ENCODE measurements at places on chromosomes 13 and 19.

GRCh38 chr19:30023330-30023729 lies 81.3 kb downstream of the URI1 start:
- DNase-seq: no peak

DNA sequence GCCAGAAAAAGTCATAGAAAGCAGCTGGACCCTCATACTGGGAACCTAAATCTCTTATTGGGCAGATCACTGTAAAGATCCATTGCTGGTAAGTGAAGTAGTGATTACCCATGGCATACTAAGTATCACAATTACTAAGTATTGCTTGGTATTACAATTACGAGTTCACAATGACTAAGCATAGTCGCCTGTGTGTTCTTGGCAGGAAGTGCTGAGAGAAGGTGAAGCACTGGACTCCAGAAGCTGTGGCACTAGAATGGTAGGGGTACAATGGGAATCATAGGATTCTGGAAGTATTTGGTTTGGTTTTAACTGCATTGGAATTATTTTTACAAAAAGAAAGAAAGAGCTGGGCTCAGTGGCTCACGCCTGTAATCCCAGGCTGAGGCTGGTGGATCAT lies 20.3 kb downstream of the LGALS16 start:
- DNase-seq: no peak

DNA sequence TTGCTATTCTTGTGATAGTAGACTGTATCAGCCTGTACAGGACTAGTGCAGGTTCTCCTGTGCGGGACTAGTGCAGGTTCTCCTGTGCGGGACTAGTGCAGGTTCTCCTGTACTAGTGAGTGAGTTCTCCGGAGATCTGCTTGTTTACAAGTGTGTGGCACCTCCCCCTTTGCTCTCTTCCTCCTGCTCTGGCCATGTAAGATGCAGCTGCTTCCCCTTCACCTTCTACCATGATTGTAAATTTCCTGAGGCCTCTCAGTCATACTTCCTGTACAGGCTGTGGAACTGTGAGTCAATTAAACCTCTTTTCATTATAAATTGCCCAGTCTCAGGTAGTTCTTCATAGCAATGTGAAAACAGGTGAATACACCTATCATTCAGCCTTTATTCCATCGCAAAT lies 289.6 kb downstream of the TEX29 start:
- no peak for DNase-seq

GRCh38 chr13:99648066-99648665 lies 146.9 kb downstream of the TM9SF2 start:
- no peak for DNase-seq

DNA sequence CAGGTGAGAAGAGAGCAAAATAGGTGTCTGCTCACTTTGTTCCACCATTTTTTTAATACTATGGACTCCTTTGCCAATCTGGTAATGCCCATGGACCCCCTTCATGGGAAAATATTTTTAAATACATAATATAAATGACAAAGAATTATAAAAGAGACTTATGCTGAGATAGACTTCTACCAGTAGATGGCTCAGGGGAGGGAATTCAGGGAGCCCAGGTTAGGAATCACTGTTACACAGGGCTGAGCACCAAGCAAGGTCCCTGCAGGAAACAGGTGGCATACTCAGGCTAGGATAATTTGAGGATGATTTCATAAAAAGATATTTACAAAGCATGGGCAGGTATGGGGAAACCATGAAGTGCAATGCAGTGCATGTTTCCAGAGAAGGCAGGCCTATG lies 525.9 kb downstream of the FGF9 start:
- no peak for DNase-seq

DNA sequence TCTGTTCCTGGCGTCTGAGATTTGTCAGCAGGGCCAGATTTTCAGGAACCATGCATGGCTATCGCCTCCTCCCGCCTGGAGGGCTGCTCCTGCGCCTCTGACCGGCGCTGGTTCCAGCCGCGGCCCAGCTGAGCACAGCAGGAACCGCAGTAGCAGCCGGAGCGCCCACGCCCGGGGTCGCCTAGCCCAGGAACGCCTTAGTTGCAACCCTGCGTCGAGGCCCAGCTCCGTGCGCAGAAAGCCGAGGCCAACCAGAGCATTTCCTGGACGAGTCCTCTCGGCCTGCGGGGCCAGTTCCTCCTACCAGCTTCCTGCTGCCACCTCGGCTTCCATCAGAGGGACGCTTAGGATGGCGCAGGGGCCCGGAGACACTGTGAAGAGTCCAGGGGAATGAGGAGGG lies 74.9 kb downstream of the ZNF492 start:
- DNase-seq: no peak

GRCh38 chr19:9156304-9156703 lies 16.1 kb downstream of the ZNF317 start:
- DNase-seq: no peak

- no peak for DNase-seq
Measured at GRCh38 chr19:38831142-38831605, 420 bp downstream of the ECH1 start.

GRCh38 chr19:28632371-28633080 lies 580.4 kb downstream of the UQCRFS1 start:
- DNase-seq: no peak

- DNase-seq: no peak
Measured at GRCh38 chr19:19457671-19458070, 52.2 kb downstream of the GATAD2A start.

GRCh38 chr13:32428581-32429432 lies 877 bp upstream of the N4BP2L1 start:
- no peak for DNase-seq

DNA sequence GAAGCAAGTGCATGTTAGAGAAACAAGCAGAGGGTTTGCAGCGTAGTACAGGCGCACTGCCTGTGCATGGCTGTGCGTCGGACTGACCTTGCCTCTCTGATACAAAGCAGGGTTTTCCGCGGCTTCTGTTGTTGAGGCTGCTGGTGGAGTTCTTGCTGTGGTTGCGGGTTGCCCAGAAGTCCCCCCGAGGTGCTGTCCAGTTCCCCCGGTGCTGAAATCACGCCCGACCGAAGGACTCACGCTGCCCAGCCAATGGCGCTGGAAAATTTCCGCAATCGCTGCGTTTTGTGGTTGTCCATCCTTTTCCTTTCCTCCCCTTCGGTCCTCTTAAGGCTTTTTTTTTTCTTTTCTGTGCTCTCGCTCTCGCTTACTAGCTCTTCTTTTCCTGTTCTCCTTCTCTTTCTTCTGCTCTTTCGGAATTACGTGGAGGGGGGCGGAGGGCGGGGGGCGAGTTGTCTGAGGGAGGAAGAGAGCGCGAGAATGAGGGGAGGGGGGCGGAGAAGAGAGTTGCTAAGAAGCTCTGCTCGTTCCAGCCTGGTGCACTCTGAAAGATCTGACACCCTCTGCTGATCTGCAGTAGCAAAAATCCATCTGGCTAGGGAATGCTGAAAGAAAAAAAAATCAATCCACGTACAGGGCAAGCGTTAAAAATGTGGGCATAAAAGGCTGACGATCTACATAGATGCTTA lies at the start of gene SLITRK1:
SLITRK1 (minus strand) TSS at position 558 of the 689 bp plus-strand sequence. CDS start 967 bp downstream, outside the sequence.
- peak; percentile 43 for DNase-seq

GRCh38 chr19:39141929-39142328 lies 16.3 kb downstream of the PAK4 start:
- DNase-seq: no peak

DNA sequence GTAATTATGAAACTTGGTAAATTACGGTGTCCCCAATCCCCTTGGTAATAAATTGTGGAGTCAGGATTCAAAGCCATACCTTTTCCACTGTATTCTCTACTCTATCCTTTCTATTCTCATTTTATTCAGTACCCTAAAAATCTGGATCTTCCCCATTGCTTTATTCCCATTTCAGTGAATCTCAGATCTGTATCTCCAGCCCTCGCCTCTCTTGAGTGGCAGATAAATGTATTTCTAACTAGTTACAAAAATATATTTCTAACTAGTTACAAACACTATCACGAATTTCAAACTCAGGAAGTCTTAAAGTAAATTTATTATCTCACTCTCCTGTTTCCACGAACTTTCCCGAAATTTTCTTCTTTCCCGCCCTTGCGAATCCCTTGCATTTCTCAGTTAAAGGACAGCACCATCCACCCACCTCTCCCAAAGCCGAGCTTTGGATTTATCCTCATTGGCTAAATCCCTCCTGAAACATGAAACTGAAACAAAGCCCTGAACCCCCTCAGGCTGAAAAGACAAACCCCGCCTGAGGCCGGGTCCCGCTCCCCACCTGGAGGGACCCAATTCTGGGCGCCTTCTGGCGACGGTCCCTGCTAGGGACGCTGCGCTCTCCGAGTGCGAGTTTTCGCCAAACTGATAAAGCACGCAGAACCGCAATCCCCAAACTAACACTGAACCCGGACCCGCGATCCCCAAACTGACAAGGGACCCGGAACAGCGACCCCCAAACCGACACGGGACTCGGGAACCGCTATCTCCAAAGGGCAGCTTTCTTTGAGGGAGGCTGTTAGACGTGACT lies 164.3 kb upstream of the PABPC3 start:
- no peak for DNase-seq

- DNase-seq: no peak
Measured at GRCh38 chr13:104461049-104461448, 1394.8 kb upstream of the SLC10A2 start.

DNA sequence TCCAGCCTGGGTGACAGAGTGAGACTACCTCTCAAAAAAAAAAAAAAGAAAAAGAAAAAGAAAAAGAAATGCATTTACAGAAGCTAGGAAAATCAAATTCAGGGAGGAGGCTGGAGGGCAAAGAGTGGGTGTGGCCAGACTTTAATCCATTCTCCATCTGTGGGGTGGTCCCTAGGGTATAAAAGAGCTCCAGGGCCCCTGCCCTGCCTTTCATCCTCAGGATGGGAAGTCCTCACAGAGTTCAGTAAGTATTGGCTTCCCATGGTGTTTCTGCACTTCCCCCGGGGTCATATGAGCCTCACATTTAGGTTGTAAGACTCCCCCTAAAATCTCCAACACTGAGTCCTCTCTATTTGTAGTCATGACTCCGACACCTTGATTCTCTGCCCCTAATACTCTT lies 33.0 kb downstream of the DPRX start:
- no peak for DNase-seq

DNA sequence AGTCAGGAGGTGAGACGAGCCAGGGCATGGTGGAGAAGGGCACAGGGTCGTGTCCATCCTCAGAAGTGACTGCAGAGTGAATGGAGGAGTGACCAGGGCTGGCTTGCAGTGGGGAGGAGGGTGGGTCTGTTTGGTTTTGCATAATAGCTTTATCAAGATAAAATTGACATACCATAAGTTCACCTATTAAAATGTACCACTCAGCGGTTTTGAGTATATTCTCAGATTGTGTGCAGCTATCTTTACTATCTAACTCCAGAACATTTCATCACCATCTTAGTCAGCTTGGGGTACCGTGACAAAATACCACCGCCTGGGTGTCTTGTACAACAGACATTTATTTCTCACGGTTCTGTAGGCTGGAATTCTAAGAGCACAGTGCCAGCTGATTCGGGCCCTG lies 13.2 kb downstream of the ZNF8 start:
- DNase-seq: no peak
